G401 (cell line): ENCODE measurements at places on chromosomes 12 and 14. TPM values are rescaled to one million over a fixed set of nuclear protein-coding genes. Genes with fewer than 3 reads are reported as not detected.

GRCh38 chr12:131314524-131315090, 360.9 kb downstream of the ADGRD1 start:
- no peak for DNase-seq

DNA sequence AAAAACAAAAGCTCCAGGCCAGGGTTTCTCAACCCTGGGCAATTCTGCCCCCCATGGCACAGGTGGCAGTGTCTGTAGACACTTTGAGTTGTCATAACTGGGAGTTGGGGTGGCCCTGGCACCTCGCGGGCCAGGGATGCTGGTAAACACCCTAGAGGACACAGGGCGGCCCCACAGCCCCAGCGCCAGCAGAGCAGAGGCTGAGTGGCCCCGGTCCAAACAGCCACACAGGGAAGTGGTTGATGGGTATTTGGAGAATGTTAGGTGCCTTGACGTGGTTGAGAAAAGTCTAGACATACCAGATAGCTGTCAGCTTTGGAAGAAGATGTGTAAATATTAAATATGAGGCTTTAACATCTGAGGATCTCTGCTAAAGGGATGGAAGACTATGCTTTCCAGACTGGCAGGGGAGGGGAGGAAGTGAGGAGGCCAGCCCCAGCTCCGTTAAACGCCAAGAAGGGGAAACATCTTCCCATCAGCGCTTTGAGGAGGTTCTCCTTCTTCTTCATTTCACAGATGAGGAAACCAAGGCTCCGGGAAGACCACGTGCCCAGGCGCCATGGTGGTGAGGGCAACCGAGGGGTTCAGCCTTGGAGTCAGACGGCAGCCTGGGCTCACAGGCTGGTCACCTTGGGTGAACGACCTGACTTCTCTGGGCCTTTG, 103.7 kb downstream of the SCARB1 start:
- no peak for DNase-seq

- no peak for DNase-seq
These were observed 6.2 kb downstream of the AMN start for GRCh38 chr14:102928412-102929240.

The KRT74 gene
- total RNA-seq: not detected in 2 replicates

- no peak for DNase-seq
These were observed 162.5 kb downstream of the C12orf50 start for GRCh38 chr12:87866578-87867292.

- DNase-seq: no peak
These were observed 400.5 kb downstream of the ADAMTS20 start for GRCh38 chr12:43151441-43151981.

The SYCP3 gene
- total RNA-seq: not detected in 2 replicates

DNA sequence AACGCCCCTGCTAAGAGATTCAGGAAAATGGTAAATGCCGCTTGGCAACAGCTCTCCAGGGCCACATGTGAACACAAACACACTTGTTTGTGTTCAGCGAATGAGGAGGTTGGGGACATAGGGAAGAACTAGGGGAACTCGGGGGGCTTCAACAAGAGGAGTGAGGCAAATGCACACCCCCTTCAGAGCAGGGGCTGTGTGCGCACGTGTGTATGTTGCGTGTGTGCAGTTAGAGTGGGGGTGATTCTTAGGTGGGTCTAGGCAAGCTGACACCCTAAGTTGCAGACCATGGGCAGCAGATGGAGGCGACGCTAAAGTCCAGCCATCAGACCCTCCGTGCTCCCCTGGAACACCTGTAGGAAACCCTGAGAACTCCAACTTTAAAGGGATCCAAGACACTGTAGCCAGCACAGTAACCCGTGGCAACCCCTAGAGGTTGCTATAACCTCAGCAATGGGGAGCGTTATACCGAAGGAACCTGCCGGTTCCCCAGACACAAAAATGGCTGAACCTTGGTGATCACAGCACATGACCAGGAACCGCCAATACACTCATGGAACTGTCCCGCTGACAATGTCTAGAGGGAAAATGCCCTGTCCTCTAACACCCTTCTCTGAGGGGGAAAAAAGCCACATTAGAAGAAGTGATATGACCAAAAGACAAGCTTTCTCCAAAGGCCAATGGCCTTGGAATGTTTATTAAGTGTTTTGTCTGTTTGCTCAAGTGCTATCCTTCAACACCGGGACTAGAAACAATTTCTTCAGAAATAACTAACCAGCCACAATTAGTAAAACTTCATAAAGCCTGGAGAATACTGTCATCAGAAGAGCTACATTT, 86.5 kb upstream of the CEP83 start:
- peak; percentile 34 for DNase-seq

The RALGAPA1 gene
- total RNA-seq: 11.1 and 17.6 TPM in 2 replicates

- no peak for DNase-seq
These were observed 155.0 kb downstream of the PAWR start for GRCh38 chr12:79535751-79536150.

The ALX1 gene
- 2.0 and 7.9 TPM in 2 replicates for total RNA-seq

The DIO2 gene
- total RNA-seq: not detected in 2 replicates

GRCh38 chr12:127770118-127770517, 496.9 kb upstream of the TMEM132C start:
- DNase-seq: peak; percentile 71

DNA sequence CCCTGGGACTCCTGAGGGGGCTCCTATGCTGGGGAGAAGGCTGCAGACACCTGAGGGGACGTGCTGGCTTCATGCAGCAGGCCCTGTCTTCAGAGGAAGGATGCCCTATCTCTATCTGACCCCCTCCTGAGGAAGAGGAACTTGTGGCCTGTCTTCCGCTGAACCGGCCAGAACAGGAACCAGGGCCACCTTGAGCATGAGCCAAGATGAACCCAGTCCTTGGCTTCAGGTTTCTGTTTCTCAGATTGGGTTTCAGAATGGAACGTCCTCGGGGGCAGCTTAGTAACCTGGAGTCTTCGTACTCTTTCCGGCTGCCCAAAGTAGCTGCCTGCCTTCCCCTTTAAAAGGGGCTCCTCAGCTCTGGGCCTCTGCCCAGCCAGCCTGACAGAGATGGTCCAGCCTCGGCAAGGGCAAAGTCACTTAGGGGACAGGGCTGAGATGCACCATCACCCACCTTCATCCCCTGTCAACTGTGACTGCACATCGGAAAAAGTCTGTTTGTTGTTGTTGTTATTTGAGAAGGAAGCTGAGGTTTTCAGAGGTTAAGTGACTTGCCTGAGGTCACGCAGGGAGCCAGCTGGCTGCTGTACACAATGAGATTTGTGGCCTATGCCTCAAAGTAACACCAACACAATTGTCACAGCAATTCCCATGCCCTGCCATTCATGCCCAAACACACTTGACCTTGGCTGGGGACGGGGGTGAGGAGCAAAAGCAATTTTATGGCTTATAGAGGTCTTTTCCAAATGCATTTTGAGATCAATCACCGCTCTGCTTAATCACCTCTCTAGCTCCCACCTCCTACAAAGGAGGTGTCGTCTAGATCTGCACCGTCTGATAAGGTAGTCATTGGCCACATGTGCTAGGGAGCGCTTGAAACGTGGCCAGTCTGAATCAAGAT, 13.4 kb downstream of the ASB2 start:
- no peak for DNase-seq

The RASAL1 gene
- 3.1 and 3.3 TPM in 2 replicates for total RNA-seq

DNA sequence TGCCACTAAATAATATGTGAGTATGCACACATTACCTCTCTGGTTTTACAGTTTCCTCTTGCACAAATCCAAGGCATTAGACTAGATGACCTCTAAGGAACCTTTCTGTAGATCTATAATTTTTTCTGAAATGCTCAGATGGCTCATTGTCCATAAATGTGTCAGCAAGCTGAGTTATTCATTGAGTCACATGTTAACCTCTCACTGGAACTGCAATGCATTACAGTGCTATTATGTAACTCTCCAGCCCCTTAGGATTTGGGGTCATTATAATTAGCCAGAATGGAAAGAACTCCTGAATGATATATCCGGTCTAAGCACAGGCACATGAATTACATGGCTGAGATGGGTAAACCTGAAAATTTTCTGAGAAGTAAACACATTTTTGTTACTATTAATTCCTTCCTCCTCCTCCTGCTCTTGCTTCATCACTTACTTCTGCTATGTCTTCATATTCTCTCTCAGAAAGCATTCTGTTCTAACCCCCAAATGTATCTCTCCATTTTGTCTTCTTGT, 20.3 kb upstream of the DRAM1 start:
- DNase-seq: no peak

- no peak for DNase-seq
These were observed 14.0 kb downstream of the RNASE9 start for GRCh38 chr14:20546877-20547276.

- DNase-seq: no peak
These were observed 382.2 kb downstream of the MED13L start for GRCh38 chr12:115895247-115895646.

GRCh38 chr12:109053382-109054123, 1.2 kb downstream of the USP30 start:
- peak; percentile 4 for DNase-seq

The TMEM253 gene
- total RNA-seq: not detected in 2 replicates

DNA sequence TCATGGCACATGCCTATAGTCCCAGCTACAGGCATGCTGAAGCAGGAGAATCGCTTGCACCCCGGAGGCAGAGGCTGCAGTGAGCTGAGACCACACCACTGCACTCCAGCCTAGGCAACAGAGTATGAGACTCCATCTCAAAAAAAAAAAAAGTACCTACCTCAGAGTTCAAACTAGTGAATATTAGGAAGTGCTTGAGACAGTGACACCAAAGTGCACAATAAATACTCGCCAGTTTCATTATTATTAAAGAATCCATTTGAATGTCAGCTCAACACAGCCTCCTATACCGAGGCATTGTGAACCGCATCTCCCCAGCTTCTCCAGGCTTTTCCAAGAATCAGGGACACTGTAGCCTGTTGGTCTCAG, 5.0 kb downstream of the GAPDH start:
- DNase-seq: no peak

DNA sequence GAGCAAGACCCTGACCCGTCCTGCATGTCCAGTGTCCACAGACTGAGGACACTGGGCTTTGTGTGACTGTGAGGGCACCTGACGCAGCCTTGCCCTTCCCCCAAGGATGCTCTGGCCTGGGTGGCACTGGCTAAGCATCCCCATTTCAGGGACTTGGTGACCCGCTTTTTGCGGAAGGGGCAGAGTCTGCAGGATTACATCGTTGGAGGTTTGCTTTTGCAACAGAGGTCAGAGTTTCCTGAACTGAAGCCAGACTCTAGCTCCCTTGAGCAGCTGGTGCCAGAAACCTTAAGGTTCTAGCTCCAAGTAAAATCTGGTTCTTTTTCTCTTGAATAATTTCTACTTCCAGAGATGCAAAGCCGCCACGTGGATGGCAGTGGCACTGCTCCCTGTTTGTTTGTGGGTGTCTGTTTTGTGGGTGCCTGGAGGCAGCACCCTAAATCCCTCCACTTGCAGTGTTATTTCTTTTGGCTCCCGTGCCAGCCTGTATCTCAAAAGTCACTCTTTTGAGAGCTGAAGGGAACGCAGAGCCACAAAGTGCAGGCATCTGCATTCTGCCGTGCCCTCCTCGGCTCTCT, 184.7 kb downstream of the TSPAN9 start:
- DNase-seq: no peak

DNA sequence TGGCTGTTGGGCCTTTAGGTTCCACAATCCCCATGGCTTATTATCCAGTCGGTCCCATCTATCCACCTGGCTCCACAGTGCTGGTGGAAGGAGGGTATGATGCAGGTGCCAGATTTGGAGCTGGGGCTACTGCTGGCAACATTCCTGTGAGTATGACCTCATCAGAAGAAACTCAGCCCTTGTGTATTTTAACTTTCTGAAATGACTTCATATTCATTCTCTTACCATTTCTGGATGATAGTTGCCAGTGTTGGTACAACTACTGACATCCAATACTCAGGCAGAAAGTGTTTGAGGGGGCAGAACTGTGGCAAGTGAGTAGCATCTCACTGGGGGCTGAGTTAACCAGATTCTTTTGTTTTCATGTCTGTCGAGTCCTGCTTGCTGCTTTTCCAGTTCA, 2.3 kb downstream of the DAZAP2 start:
- DNase-seq: no peak

The ADAM21 gene
- total RNA-seq: 0.06 TPM in 1 of 2 replicates, not detected in the other

GRCh38 chr12:17661250-17661649, 428.7 kb downstream of the RERGL start:
- DNase-seq: no peak

DNA sequence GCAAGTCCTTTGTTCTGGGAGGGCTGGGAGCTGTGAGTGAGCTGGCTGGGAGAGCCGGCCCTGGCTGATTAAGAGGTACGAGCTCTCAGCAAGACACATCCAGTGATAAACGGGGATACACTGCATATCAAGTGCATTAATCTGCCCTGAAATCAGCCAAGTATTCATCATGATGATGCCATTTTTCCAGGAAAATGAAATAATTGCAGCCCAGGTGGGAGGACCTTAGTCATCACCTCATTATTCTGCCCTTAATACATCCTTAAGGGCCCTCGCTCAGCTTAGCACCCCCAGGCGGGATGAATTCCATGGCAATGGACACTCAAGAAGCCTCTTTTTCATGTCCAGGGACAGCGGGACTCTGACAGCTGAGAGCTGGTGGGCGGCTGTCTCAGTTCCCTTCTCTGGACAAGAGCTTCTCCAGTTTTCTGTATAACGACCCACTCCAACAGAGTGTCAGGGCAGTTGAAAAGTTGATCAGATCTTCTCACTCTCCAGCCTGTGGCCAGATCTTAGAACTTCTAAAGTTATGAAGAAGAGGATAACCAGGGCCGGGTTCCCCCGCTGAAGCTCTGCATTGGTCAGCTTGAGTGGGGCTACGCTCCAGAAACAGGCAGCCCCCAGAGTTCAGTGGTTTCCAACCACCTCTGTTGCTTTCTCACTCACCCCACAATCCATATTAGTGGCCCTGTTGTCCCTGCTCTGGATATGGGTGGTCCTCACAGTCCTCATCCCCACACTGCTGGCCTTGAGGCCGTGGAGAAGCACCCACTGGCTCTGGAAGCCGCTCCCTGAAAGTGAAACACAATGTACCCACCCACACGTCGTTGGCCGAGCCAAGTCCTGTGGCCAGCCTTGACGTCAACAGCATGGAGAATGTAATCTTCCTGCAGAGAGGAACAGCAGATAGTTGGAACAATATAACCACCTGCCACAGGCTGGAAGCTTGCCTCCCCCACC, 306.2 kb upstream of the DIO3 start:
- DNase-seq: no peak
